ENCODE measurements at places on chromosomes 3 and 15.

- DNase-seq, result no peak
Measured at GRCh38 chr3:194976049-194976451, 290.4 kb downstream of the FAM43A start.

DNA sequence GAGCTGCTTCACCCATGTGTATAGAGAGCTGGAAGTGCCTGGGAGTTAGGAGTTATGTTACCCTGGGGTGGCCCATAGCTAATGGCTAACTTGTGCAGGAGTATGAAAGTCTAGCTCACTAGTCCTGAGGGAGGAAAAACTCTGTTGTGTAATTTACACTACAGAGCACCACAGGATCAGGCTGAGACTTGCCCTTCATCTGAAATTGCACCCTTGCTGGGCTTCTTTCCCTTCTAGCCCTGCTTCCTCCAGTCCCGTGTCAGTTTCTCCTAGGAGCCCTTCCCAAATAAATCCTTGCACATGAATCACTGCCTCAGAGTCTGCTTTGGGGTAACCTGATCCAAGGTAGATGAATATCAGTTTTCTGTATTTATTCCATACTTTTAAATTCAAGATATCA, 40.0 kb downstream of the CTXND1 start:
- no peak for DNase-seq

DNA sequence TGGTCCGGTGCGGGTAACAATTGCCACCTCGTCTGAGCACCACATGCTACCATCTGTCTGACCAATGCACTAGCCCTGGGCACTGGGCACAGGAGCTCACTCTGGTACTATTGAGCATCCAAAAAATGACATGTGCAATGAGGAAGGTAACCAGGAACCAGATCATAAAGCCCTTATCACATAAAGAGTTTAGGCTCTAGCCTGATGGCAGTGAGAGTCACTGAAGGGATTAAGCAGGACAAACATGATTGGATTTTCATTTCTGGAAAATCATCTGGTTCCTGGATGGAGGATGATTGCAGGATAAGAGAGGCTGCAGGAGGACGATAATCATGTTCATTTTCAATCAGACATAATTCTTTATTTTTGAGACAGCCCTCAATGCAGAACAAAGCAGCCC, 12.4 kb downstream of the NDUFB4 start:
- DNase-seq, result no peak

- no peak for DNase-seq
Measured at GRCh38 chr15:47445723-47446392, 271.4 kb upstream of the SEMA6D start.

DNA sequence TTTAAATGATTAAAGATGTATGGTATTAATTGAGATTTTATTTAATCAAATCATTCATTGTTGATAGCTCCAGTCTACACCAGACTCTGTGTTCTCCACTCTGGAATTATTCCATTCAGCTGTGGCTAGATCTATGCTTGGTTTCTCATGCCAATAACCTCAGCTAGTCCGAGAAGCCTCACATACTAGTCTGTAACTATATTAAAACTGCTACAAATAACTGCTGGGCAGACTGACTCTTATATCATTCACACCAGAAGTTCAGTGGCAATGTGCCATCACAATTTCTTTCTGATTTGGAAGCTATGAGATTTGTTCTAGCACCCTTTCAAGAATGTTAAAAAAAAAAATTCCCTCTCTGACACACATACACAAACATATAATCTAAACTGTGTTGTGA, 947.3 kb downstream of the ROBO1 start:
- no peak for DNase-seq

DNA sequence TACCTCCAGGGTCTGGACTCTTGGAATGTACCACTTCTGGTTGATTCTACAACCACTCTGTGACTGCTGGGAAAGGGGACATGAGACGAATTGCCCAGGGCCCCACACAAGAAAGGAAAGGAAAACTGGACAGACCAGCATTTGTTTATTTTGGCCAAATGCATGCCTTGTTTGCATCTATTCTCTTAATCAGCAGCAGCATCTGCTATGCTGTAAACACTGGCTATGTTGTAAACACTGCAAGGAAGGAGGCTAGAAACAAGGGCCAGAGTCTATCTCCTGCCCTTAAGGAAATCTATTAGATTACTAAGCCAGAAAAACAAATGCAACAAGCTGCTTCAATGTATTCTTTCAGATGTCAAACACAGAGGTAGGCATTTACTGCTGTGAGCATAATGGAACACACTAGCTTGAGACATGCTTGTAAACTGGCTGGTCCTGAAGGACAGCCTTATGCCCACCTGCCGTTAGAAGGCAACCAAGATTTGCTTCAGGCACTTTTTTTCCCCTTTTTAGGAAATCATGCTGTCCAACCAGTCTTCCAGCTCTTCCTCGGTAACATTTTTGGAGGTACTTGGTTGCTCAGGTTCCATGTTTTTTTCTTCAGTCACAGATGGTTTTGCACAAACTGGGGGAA, 102.1 kb upstream of the CHRM5 start:
- no peak for DNase-seq

- DNase-seq, result no peak
Measured at GRCh38 chr3:11517601-11518000, 126.1 kb downstream of the VGLL4 start.

GRCh38 chr3:182259579-182259978, 533.7 kb upstream of the ATP11B start:
- no peak for DNase-seq

DNA sequence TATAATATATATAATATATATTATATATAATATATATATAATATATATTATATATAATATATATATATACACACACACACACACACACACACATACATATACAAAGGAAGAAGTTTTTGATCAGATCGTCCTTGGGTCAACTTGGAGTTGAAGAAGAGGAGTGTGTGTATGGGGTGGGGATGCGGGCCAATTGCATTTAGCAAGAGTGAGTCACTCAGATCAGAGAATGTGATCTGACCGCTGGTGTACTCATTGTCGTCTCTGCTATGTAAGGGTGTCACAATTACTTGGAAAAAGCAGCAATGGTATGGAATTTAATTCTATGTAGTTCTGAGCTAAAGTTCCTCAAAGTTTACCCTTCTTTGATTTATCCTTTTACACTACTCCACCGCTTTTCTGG, 4.6 kb upstream of the VGLL3 start:
- DNase-seq, result no peak

DNA sequence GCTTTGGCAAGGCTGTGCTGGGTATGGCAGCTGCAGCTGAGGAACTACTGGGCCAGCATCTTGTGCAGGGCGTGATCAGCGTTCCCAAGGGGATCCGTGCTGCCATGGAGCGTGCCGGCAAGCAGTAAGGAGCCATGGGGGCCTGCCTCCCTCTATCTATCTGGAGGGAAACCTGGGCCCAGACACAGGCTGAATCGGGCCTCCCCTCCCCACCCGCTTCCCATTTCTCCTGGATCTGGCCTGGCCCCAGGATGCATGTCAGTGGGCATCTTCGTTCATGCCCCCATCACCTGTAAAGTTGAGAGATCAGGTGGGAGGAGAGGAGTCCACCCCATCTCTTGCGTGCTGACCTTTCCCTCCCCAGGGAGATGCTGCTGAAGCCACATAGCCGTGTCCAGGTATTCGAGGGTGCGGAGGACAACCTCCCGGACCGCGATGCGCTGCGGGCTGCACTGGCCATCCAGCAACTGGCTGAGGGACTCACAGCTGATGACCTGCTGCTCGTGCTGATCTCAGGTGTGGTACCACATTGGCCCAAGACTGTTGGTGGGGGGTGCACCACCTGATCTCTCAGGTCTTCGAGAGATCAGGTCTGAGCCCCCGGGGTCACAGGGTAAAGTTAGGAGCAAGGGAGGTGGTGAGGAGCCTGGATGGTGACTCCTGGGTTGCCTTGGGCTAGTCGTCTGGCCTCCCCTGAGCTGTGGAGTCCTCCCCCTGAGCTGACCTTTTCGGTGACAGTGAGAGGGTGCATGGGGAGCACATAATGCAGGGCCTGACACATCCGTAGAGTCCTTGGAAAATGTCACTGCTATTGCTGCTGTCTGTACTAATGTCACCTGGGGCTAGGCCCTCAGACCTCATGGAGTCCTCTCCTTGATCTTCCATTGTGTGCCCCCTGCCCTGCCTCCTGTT, 3.2 kb downstream of the GLYCTK start:
- DNase-seq, result no peak

DNA sequence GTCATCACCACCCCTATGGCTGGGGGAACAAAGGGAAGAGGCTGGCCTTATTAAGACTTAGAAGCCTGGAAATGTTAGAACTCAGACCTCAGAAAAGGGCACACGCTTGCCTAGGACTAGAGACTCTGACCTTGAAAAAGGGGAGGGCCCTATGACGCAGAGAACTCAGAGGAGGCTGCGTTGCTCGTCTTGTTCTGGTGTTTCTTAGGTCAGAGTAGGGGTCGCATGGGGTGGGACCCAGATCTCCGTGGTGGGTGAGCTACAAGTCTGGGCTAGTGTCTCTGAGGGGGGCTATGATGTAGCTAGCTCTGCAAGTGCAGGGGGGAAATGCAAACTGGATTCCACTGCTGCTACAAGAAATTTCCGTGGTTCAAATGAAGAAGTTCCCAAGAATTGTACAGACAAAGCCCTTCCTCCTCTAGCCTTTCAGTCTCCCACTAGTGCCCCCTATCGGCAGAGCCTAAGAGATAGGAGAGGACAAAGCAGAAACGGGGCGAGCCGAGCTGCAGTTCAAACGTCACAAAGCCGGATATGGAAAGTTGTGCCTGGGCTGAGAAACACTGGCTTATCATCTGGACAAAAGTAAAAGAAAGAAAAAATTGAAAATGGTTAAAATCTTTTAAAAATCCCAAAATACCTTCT, 392.9 kb upstream of the ROBO2 start:
- no peak for DNase-seq

GRCh38 chr15:66897416-66897815, 168.0 kb upstream of the SMAD3 start:
- no peak for DNase-seq

GRCh38 chr3:12323237-12323636, 34.4 kb downstream of the PPARG start:
- DNase-seq, result no peak

DNA sequence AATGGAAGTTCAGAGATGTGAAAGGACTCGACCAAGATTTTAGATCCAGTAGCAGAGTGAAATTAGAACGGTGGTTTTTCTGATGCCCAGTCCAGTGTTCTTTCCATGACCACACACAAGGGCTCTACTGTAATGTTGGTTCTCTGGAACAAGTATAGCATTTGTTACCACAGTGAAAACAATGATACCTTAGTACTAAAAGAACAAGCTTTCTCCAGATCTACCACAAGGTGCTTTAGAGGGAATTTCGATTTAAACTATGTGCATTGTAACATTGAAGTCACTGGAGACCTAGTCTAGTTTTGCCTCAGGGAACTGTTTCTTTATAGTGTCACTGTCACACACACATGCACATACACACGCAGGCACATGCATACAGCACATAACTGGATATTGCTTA, 12.8 kb upstream of the CCNL1 start:
- DNase-seq, result no peak

GRCh38 chr3:180478695-180479094, 123.3 kb upstream of the TTC14 start:
- DNase-seq, result no peak

DNA sequence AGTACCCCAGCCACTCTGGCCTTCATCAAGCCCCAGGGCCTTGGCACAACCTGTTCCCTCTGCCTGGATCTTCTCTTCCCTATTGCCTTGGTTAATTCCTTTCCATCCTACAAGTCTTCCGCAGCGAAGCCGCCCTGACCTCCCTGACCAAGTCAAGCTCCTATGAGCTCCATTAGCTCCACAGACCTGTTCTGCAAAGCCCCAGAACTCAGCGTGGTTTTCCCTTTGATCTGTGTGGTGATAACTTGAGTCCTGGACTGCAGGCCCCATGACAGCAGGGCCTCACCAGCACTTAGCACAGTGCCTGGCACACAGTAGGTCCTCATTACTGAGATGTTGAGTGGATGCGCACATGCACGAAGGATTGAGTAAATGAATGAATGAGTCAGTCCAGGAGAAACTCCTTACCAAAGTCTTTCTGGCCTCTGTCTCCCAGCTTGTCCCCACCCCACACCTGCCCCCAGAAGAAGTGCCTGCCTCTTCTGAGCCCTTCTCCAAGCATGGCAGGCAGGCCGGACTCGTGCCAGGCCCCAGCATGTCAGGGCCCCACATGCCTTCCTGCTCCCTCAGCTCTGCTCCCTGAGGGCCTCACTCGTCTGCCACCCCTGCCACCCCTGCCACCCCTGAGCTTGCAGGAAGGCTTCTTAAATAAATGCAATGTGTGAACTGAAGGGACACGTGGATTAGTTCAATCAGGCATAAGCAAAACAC, 6.3 kb downstream of the ANPEP start:
- no peak for DNase-seq

- no peak for DNase-seq
Measured at GRCh38 chr15:89332446-89332845, 2.2 kb downstream of the POLG start.

- no peak for DNase-seq
Measured at GRCh38 chr3:181278468-181279238, 289.1 kb upstream of the DNAJC19 start.

DNA sequence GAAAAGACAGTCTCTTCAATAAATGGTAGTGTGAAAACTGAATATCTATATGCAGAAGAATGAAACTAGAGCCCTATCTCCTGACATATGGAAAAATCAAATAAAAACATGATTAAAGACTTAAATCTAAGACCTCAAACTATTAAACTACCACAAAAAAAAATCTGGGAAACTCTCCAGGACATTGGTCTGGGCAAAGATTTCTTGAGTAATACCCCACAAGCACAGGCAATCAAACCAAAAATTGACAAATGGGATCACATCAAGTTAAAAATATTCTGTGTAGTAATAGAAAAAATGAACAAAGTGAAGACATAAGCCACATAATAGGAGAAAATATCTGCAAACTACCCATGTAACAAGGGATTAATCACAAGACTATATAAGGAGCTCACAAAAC, 286.4 kb downstream of the TBC1D5 start:
- DNase-seq, result no peak

DNA sequence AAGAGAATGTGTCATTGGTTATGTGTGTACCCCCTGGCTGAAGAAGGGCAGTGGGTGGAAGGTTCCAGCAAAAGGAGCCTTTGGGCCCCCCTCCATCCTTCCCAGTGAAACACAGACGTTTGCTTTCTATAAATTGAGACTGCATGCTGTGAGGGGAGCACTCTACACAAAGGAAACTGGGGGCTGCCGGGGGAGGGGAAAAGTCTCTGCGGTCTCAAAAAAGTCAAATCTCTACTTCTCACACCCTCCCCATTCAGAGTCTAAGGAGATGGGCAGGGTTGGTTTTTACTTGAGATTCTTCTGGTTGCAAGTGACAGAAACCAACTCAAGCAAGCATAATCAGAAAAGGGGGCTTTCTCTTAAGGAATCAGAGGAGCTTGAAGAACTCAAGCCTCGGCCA, 50.1 kb upstream of the TLE3 start:
- DNase-seq, result no peak

DNA sequence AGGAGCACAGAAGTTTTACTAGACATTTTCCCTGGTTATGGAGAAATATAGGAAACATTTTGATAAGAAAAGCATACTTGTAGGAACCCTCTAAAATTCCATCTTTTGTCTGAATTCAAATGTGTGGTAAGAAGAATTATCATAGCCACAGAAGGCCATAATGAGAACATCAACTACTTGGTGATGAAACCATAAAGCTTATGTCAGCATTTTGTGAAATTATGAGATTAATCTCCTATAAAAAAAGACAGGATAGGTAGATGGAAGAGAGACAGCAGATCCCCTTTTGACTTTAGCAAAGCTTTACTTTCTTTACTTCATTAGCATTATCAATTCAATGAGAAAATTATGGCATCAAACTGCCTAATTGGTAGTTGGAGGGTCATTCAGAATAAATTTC, 697.0 kb downstream of the IGSF11 start:
- no peak for DNase-seq
